Stimulated activated CD8-positive, alpha-beta memory T cell treated with anti-CD3 and anti-CD28 coated beads, Interleukin-4, amount 100 ng/mL, for 1 hour (primary cell): ENCODE measurements at places on chromosomes 1 and 21.

- no peak for DNase-seq
These were observed 4.4 kb downstream of the CCN1 start for GRCh38 chr1:85584923-85585322.

DNA sequence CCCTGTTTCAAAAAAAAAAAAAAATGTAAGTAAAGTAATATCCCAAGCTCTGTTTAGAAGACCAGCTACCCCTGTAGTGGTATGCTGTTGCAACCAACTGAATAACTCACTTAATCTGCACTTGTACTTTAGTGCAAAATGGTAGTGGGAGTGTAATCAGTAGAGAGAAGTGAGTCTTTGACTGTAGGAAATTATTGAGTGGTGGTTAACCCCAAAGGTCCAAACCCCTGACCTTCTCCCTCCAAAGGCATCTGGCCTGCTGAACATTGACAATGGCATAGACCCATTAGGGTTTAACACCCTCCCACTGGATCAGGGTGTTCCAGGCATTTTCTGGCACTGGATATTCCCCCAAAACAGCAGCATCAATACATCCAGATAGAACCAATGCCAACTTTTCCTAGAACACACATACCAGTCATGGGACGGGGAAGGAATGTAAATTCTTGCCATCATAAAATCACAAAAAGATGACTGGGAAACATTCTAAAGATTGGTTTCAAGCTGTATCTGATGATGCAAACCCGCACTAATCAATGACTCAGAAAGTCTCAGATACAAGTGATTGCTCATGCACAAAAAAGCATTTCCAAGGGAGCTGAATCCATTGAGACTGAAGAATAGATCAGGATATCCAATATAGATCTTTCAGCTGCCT is 110.3 kb downstream of the MRPL39 start:
- DNase-seq: no peak

GRCh38 chr1:242731446-242731845 is 206.9 kb upstream of the PLD5 start:
- no peak for DNase-seq

- no peak for DNase-seq
These were observed 2.4 kb upstream of the C1orf115 start for GRCh38 chr1:220687809-220688208.

DNA sequence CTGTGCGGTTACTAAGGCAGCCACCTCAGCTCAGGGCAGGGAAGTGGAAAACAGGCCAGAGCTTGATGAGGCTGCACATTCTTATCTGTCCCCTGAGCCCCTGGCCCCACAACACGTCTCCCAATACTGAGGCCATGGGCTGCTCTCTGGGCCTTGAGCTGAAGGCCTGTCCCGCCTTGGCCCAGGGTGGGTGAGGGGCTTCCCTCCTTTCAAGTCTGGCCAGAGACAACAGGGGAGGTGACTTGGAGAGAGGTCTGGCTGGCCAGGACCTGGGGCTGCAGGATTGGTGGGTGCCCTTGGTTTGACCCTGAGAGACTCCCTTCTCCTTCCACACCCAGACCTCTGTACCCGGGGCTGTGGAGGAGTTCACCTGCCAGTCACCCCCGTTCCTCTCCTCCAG is 563.8 kb downstream of the PTPRU start:
- no peak for DNase-seq

DNA sequence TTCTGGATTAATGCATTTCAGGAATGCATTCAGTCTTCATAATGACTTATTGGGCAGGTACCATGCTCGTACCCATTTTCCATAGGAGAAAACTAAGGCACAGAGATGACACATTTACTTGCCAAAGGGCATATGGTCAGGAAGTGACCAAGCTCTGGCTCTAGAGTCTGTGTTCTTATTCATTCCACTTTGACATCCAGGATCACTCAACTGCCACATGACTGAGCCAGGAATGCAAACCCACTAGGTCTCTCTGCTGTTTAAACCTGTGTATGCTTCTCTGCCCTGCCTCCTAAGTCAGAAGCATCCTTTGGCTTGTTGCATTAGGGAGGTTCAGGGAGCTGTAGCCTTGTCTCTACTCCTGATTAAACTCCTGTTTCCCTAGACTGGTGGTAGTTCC is 7.5 kb downstream of the KAZN start:
- no peak for DNase-seq

DNA sequence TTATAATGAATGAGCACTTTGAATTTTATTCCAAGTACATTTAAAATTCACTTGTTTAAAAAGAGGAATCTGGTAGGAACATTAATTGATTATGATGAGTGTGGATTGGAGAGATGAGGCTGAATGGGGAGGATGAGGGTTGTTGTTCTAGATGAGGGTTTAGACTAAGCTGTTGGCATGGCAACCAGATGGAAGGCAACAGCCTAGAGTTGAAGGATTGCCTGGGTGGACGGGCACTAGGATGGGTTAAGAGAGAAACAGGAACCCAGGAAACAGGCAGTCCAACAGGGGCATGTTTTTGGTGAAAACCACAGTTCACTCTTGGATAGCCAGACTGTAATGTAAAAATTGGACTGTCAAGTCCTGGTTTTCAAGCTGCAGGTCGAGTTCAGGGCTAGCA is 125.5 kb downstream of the CHRM3 start:
- DNase-seq: no peak

- DNase-seq: no peak
These were observed 162.6 kb downstream of the RUNX1 start for GRCh38 chr21:34886240-34887104.

GRCh38 chr1:113140176-113140575 is 67.2 kb downstream of the LRIG2 start:
- DNase-seq: no peak

- no peak for DNase-seq
These were observed 124.8 kb downstream of the RIPK4 start for GRCh38 chr21:41641821-41642701.

DNA sequence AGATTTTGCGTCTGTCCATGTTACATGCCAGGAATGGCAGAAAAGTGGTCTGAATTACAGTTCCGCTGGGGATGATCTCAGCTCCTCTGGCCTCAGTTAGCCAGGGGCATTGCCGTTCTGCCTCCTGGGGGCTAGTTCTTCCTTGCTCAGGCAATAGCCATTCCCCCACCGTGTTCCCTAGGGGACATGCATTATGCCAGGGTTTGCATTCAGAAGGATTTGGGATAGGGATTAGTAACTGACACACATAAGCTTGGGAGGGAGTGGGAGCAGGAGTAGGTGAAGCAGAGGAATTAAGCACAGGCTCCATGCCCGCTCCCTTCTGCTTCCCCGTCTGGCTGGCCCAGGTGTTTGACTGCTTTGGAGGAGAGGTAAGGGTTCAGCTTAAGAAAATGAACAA is 12.7 kb downstream of the LRRC71 start:
- no peak for DNase-seq

DNA sequence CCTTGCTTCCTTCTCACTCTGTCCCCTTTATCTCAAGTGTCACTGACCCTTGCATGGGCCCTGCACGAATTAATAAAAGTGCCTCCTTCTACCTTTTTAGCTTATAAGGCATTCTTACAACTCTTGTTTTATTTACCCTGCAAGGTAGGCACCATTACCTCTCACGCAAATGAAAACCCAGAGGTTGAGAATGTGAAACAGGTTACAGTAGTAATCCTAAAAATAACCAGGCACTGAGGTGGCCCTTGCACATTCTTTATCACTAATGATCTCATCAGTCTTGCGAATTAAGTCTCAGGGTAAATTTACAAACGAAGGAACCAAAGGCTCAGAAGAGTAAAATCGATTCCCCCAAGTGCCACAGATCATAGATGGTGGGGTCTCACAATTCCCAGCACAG is 3.7 kb downstream of the GLIS1 start:
- DNase-seq: no peak

GRCh38 chr1:67750691-67751054 is 65.7 kb downstream of the GADD45A start:
- DNase-seq: no peak

DNA sequence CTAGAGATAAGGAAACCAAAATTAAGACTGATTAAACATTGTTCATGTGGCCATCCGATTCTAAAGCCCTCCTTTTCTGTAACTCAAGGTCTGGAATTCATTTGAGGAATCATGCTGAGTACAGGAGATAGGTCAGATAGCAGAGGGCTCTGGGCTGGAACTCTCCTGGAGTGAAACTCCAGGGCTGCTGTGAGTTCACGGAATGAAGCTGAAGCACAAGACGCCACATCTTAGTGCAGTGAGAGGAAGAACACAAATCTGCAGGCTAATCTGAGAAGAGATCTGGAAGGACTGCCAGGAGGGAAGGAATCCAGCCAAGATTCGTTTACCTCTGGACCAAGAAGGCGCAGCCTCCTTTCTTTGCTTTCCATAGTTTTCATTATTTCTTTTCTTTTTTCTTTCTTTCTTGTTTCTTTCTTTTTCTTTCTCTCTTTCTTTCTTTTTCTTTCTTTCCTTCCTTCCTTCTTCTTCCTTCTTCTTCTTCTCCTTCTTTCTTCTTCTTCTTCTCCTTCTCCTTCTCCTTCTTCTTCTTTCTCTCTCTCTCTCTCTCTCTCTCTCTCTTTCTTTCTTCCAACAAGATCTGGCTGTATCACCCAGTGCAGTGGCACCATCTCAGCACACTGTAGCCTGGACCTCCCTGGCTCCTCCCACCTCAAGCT is 74.8 kb upstream of the ATP1B1 start:
- DNase-seq: no peak

DNA sequence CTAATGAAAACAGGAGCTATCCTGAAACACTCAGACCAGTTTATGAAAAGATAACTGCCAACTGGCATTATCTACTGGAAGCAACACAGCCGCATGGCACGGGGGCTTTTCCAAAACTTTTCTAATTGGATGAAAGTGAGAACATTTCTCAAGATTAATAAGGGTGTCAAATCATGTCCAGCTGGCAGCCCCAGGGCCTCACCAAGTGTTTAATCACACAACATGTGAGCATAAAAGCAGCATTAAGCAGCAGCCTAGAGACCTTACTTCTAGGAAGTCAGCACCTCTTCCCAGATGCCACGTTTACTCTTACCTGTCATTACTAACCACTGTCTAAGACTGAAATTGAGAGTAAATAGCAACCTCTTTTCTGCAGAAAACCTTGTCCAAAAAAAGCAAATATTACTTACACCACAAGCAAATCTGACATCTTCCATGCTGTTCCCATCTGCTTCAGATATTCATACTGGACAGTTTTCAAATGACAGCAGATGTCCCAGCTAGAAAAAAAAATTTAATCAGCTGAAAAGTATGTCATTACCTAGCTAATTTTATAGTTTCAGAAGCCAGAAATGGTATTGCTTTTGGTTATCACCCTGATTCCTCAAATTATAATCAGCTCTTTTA is 341.5 kb upstream of the ZP4 start:
- no peak for DNase-seq

- no peak for DNase-seq
These were observed 35.3 kb downstream of the BEND5 start for GRCh38 chr1:48741380-48741779.

DNA sequence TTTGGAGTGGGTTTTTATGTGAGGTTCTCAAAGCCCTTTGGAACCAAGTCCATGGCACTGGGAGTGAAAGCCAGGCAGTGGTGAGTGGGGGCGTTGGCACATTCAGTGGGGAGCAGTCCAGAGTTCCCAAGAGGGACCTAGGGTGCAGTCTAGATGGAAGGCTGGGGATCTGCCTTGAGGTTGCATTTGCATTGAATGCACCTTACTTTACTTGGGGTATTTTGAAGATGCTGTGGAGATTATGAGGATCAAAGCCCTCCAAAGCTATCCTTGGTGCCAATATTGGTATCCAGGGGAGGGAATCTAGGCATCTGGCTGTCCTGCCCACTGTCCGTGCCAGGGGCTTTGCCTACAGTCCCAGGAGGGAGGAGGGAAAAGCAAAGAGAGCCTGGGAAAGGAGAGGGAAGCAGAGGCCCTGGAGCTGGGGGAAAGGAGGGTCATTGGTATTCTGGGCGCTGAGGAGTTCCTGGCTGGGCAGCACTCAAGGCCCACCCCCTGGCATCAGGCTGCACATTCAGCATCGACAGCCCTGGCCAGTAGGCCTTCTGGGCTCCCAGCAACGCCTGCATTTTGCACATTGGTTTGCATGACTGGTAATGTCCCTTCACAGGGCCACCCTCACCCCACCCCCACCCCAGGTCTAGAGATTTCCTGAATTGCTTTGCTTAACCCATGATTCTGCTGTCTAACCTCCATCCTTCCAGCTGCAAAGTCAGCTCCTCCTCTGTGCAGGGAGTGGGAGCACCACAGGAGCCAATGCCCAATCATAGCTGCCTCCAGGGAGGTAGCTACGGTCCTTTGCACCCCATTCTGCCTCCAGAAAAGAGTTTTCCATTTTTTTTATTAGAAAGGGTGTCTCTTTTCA is 843 bp upstream of the BCAN start:
- DNase-seq: no peak

GRCh38 chr1:67446893-67447292 is 16.7 kb upstream of the SERBP1 start:
- no peak for DNase-seq

- DNase-seq: no peak
These were observed 110.5 kb downstream of the CASZ1 start for GRCh38 chr1:10685808-10686403.

DNA sequence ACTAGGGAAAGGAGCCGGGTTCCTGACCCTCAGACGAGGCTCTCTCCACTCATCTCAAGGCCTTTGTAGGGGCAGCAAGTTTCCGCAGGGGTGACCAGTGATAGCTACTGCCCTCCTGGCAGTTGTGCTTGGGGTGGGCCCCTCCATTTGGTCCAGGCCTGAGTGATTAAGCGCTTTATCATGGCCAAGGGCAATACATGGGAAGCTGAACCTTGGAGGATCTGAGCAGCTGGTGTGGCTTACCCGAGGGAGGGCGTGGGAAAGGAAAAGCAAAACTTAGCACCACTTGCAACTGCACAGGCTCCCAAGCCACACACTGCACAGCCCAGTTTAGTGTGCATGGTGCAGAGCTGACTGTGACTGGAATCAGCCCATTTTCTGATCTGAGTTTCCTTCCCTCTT is 47.8 kb downstream of the GADD45A start:
- no peak for DNase-seq

DNA sequence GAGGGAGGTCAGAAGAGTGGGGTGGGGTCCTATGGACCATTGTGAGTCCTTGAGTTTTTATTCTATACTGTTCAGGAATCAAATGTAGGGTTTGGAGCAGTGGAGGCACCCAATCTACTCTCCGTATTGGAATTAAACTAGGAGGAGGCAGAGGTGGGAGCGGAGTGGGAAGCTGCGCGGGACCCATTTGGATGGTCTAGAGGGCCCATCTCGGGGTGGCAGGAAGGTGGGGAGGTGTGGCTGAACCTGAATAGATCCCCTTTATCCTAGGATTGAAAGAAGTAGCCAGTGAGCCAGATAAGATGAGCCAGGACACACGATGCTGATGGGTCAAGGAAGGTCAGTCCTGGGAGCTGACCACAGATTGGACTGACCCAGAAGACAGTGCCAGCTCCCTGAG is 325.8 kb downstream of the AJAP1 start:
- DNase-seq: no peak

DNA sequence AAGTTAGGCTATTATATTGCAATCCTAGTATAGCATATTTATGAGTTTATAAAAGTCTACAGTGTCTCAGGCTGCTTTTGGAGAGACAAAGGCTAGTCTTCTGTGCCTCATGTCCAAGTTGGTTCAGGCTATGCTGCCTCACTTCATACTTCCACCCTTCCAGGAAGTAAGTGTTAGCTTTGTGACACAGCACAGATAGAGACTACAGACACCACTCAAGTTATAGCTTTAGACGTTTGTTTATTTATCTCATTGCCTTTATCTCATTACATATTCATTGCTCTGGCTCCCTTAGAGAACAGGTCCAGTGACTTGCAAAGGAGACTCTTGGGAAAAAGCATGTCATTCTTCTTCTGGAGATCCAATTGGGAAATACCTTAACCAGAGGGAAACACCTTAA is 22.6 kb upstream of the GBP4 start:
- DNase-seq: no peak

GRCh38 chr1:110266834-110267233 is 56.7 kb downstream of the KCNC4 start:
- DNase-seq: no peak

GRCh38 chr1:244113532-244114320 is 62.6 kb downstream of the ZBTB18 start:
- no peak for DNase-seq
